ENCODE measurements at places on chromosomes 4 and X. TPM values are rescaled to one million over a fixed set of nuclear protein-coding genes. Genes with fewer than 3 reads are reported as not detected.

DNA sequence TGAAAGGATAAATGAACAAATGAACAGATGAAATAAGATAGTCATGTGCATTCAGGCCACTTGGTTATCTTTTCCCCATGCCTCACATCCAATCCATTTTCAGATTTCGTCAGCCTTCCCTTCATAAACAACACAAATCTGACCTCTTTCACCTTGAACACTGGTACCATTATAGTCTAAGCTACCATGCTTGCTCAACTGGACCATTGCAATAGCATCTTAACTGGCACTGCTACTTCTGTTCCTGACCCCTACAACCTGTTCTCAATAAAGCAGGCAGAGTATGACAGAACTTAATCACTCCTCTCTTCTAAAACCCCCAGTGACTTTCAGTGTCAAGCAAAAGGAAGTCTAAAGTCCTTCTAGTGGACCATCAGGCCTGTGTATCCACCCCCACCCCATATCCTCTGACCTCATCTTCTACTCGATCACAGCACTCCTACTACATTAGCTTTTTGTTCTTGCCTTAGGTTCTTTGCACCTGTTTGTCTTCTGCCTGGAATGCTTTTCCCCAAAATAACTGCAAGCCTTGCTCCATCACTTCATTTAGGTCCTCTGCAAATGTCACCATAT lies 40.7 kb downstream of the LARP7 start:
- no peak for DNase-seq
- no peaks in the 10 kb centered on the region for H3K27me3 ChIP-seq
- H3K36me3 ChIP-seq = no peaks in the 10 kb centered on the region
- peaks cover 2% of the 10 kb centered on the region for H3K4me1 ChIP-seq
- no peak overlapping the region for H3K27ac ChIP-seq

DNA sequence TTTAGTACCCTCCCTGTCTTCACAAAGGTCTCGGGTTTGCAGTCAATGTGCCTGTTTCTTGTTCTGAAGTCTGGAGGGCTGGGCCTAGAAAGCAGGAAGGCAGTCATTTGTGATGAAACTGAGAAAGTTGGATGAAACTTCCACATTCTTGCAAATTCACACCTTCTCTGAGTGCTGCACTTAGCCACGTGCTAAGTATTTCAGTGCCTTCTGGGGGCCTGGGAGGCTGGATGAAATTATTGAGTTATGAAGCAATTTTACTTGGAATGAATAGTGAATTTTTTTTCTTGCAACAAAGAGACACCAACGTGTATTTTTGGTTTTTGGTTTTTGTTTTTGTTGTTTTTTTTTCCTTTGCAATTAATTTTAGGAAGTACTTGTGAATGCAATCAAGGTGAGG lies 71.2 kb downstream of the MSX1 start:
- no peak overlapping the region for H3K27ac ChIP-seq
- no peaks in the 10 kb centered on the region for H3K36me3 ChIP-seq
- no peaks in the 10 kb centered on the region for H3K4me1 ChIP-seq
- no peaks in the 10 kb centered on the region for H3K27me3 ChIP-seq
- H3K4me3 ChIP-seq = no peak overlapping the region

GRCh38 chrX:155144926-155145325 lies 71.3 kb upstream of the VBP1 start:
- no peaks in the 10 kb centered on the region for H3K36me3 ChIP-seq
- H3K27me3 ChIP-seq = no peaks in the 10 kb centered on the region
- H3K27ac ChIP-seq = no peak overlapping the region
- DNase-seq = no peak

DNA sequence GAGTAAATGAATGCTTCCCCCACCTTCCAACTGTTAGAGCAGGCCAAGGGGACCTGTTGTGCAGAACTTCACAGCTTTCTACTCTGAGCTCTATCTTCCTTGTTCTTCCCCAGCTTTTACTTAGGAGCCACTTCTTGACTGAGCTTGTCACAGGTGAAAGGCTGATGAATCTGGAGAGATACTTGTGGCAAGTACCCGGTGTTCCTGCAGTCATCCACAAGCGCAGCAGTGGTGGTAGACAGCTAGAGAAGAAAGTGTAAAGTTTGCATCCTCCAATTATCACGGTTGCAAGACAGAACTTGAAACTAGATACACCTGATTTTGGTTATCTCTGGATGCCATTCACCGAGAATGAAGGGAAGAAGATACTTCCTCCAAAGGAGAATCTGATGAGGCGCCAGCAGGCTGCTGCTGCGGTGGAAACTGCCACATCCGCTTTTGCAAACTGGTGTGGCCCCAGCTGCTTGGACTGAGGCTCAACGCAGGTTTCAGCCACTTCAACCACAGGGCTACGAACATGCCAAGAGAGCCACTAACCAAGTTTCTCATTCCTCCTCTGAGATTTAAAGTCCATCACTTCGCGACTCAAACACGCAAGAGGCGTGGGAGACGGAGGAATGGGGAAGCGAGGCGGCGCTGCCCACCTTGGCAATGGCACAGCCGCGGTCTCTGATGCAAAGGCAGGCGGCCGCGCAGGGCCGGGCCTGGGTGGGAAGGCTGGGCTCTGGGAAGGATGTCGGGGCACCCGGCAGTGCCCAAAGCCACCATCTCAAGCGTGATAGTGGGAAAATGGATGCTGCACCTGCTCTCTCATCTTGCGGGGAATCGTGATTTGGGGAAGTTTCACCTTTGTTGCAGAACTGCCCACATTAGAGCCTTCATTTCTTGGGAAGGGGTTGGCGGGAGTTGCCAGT lies 1.3 kb upstream of the FHIP1A start:
- H3K27me3 ChIP-seq = no peaks in the 10 kb centered on the region
- peak overlapping the region; percentile 88 for H3K4me3 ChIP-seq
- peak; percentile 53 for DNase-seq
- H3K36me3 ChIP-seq = no peaks in the 10 kb centered on the region

FAM47A gene
- total RNA-seq = not detected

DNA sequence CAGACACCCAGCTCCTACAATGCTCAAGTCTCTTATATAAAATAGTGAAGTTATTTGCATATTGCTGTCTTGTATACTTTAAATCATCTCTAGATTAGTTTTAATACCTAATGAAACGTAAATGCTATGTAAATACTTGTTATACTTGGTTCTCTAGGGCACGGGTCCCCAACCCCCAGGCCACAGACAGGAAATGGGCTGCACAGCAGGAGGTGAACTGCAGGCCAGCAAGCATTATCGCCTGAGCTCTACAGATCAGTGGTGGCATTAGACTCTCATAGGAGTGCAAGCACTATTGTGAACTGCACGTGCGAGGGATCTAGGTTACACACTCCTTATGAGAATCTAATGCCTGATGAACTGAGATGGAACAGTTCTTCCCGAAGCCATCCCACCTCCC lies 395.9 kb upstream of the EMCN start:
- no peaks in the 10 kb centered on the region for H3K27me3 ChIP-seq
- H3K27ac ChIP-seq = no peak overlapping the region
- no peak overlapping the region for H3K4me3 ChIP-seq
- H3K36me3 ChIP-seq = peaks cover 18% of the 10 kb centered on the region

DNA sequence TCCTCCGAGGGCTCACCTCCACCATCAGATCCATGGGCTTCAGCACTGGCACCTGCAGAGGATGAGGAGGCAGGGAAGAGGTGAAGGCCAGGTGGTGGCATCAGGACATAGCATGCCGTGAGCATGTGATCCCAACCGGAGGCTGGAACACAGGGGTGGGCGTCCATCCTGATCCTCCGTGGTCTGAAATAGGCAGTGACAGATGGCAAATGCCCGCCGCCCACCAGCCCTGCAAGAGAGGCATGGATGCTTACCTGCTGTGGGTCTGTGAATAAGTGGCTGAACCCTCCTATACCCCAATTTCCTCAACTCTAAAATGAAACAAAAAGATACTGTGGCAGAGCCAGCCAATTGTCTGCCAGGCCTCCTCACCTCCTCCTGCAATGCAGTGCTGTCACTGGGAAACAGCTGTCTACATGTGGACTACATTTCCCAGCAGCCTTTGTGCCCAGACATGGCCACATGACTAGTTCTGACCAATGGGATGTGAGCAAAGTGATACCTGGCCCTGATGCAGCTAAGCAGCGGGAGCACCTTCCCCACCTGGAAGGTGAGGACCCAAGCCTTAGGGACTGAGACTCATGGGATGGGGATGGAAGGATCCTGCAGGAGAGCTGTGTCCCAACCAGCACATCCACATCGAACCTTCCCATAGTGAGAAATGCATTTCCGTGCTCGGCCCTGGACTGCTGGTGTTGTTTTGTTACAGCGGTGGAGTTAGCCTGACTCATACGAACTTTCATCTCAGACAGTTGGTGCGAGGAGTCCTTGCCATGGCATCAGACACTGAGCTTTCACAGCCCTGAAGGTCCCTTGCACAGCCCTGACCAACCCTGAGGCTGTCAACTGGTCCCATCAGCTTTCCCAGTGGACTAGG lies 99.5 kb downstream of the PPP2R2C start:
- H3K4me1 ChIP-seq = no peaks in the 10 kb centered on the region
- H3K4me3 ChIP-seq = no peak overlapping the region
- peak; percentile 77 for DNase-seq
- H3K27me3 ChIP-seq = no peaks in the 10 kb centered on the region

DNA sequence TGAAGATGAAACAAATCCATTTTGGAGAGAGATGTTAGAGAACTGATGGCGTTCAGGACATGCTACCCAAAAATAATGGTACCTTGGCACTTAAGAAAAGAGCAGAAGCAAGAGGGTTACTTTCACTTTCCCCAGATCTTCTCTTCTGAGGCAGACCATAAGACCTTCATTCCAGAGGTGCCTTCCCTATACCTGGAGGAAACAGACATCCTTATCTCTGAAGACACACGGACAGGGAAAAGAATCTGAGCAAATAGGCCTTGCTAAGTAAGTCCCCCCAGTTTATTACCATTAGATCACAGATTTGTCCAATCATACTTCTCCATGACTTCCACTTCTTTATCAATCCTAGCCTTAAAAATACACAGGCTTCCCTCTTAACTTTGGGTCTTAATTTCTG lies 2.0 kb upstream of the FGF2 start:
- H3K27me3 ChIP-seq = no peaks in the 10 kb centered on the region
- peaks cover 2% of the 10 kb centered on the region for H3K36me3 ChIP-seq
- peaks cover 3% of the 10 kb centered on the region for H3K4me1 ChIP-seq
- no peak overlapping the region for H3K4me3 ChIP-seq
- DNase-seq = no peak
- H3K27ac ChIP-seq = no peak overlapping the region

PDE6B gene
- total RNA-seq = 10.2 TPM

DNA sequence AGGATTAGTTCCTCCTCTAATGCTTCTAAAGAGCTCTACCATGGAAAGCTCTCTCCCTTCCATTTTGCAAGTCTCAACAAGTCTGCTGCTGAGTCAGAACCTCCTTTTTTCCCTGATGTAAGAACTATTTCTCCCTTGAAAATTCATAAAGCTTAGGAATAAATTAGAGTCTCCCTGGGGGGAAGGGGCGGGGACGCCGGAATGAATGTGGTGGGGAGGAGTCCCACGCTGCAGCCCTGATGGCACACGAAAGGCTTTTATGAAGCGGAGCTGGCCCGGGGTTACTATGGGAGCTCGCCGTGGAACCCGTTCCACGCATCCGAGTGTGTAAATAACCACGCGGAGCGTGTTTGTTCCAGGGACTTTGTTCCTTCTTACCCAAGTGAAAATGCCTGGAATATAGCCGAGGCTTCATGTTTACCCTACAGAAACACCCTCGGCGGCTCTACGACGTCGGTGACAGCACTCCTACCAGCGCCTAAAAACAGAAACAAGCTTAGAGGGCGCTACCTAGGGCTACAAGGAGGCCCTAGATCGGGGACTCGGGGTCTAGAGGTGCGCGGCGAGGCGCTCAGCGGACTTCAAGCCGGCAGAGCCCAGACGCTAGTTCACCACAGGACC lies 923 bp upstream of the CPEB2 start:
- DNase-seq = no peak
- no peaks in the 10 kb centered on the region for H3K36me3 ChIP-seq
- no peaks in the 10 kb centered on the region for H3K4me1 ChIP-seq
- H3K4me3 ChIP-seq = peak overlapping the region; percentile 76

DNA sequence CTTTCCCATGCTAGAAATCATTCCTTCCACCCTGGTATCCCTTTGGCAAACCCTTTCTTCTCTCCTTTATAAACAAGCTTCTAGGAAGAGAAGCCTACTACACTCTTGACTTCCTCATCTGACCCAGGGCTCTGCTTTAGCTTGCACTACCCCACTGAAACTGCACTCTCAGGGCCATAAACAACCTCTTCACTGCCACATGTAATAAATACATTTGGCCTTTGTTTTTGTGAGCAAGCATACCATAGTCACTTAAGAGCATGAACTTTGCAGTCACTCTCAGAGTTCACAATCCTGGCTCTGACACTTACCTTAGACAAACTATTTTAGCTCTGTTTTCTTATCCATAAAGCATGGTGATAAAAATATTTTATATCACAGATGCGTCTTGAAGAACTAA lies 50.7 kb upstream of the USP38 start:
- DNase-seq = no peak
- H3K4me1 ChIP-seq = no peaks in the 10 kb centered on the region
- no peak overlapping the region for H3K4me3 ChIP-seq
- no peak overlapping the region for H3K27ac ChIP-seq
- H3K27me3 ChIP-seq = no peaks in the 10 kb centered on the region

NCBP2L gene
- not detected for total RNA-seq

- no peaks in the 10 kb centered on the region for H3K27me3 ChIP-seq
- no peak for DNase-seq
Measured at GRCh38 chrX:46208225-46208854, 336.9 kb downstream of the ZNF674 start.

- H3K4me3 ChIP-seq = no peak overlapping the region
- H3K27me3 ChIP-seq = no peaks in the 10 kb centered on the region
- H3K27ac ChIP-seq = no peak overlapping the region
- no peaks in the 10 kb centered on the region for H3K36me3 ChIP-seq
- DNase-seq = no peak
- H3K4me1 ChIP-seq = no peaks in the 10 kb centered on the region
Measured at GRCh38 chr4:113442826-113443225, 318.7 kb downstream of the CAMK2D start.

CACNA1F gene
- 0.94 TPM for total RNA-seq

GRCh38 chr4:134762053-134762452 lies 560.5 kb upstream of the PABPC4L start:
- H3K4me3 ChIP-seq = no peak overlapping the region
- no peak overlapping the region for H3K27ac ChIP-seq
- DNase-seq = no peak
- H3K36me3 ChIP-seq = no peaks in the 10 kb centered on the region
- no peaks in the 10 kb centered on the region for H3K4me1 ChIP-seq

DNA sequence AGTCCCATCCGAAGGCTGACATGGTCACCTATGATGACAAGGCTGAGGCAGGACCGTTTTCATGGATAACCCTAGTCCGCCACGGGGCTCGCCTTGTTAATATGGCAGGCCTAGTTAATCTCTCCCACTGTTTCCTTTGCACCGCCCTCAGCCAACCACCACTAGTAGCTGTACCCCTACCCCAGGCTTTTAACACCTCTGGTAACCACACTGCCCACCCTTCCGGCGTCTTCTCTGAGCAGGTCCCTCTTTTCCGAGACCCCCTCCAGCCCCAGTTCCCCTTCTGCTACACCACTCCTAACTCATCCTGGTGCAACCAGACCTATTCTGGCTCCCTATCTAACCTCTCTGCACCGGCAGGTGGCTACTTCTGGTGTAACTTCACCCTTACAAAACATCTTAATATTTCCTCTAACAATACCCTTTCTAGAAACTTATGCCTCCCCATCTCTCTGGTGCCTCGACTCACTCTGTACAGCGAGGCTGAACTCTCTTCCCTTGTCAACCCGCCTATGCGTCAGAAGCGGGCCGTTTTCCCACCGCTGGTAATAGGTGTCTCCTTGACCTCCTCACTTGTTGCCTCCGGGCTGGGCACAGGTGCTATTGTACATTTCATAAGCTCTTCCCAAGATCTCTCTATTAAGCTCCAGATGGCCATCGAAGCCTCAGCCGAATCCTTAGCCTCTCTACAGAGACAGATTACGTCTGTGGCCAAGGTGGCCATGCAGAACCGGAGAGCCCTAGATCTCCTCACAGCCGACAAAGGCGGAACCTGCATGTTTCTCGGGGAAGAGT lies 964.4 kb downstream of the RPA4 start:
- peaks cover 61% of the 10 kb centered on the region for H3K36me3 ChIP-seq
- H3K4me1 ChIP-seq = no peaks in the 10 kb centered on the region
- no peak for DNase-seq
- H3K27me3 ChIP-seq = no peaks in the 10 kb centered on the region
